Epithelial cell of proximal tubule (primary cell): ENCODE measurements at places on chromosomes 7 and 10.
A peak's percentile ranks its signal among the peaks of the same experiment; 100 is the strongest.

DNA sequence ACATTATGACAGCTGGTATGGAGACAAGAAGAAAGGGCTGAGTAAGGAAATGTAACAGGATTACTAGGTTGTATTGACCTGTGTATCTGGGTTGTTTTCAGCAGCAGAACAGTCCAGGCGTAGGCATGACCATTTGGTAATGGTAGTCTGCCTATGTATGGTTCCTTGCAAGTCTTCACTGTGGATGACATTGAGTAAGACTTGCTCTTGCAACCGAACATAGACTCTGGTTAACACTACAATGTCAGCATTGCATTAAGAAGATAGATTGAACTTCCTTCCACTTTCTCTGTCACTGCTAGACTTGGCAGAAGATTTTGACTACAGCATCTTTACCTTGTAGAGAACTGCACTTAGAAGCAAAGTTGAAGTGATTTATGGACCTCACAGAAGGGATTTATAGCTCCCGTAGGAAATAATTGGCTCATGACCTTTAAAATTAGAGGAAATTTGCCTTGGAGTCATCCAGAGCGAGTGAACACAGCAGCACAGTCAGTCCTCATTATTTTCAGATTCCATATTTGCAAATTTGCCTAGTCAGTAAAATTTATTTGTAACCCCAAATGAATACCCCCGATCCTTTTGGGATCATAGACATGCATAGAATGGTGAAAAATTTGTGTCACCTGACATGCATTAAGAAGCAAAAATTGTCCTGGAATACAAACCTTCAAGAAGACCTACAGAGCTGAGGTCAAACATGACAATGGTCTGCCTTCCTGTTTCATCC lies 79.6 kb upstream of the STRIP2 start:
- DNase-seq, result no peak

- DNase-seq, result no peak
Observed at GRCh38 chr7:2944739-2945138, 98.9 kb downstream of the CARD11 start.

DNA sequence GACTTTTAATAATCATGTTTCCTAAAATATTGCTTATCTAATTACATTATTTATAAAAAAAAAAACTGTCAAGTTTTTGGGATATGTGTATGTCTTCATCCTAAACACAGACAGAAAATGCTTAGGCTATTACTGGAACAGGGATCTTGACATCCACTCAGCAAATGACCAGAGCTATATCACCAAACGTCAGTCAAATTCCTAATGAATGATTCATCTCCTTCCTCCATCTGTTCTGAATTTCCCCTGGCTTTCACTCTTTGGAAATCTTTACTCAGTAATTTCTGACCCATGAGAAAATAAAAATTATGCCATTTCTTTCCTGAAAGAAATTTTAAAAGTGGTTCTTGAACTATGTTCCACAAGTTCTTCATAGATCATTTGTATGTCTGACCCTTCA lies 552.4 kb upstream of the KCND2 start:
- DNase-seq, result peak; percentile 52

DNA sequence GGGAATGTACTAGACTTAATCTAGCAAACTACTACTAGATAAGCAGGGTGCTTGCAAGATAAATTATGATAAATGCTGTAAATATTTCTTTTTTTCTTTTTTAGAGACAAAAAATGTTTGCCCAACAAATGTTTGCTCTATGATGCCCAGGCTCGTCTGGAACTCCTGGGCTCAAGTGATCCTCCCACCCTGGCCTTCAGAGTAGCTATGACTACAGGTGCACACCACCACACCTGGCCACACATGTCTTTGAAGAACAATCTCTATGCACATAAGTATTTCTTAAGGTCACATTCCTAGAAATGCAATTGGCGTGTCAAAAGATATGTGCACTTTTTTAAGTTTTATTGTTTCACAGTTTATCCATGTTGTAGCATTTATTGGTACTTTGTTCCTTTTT lies 179.6 kb upstream of the FRMD4A start:
- DNase-seq, result no peak

DNA sequence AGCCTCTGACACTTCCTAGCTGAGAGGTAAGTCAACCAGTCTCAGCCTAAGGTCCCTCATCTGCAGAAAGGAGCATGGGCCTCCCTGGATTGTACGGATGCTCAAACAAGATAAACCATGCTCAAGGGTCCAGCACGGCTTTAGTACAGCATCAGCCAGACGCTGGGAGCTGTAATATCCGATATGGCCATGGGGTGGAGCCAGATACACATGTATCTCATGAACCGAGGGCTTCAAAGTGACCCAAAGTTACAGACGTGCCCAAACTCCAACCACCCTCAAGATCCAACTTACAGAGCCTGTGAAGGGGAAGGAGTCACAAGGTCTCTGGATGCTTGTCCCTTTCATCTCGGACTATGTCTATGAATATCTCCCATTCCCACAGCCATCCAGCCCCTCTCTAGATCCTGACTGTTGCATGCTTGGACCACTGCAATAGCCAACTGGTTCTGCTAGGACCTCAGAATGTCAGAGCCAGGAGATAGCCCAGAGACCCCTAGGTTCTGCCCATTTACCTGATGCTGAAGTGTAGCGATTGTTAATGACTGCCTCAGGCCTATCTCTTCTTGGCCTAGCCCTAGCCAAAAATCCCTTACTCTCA lies 142.4 kb downstream of the SH3PXD2A start:
- no peak for DNase-seq

DNA sequence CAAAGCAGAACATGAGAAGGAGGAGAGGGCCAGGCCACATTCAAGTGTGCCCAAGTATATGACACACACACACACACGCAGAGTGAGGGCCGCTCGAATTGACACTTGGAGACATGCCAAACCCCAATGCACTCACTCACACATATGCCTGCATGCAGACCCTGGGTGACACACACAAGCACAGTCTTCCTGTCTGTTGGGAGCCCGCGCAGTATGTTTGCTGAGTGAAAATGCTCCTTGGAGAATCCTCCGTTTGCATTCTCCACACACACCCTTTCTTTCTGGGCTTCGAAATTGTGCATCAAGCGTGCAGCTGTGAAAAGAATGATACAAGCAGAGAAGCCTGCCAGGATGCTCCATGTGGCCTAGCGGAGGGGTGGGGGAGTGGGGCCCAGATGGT lies 120.9 kb downstream of the PLXNA4 start:
- DNase-seq, result no peak

DNA sequence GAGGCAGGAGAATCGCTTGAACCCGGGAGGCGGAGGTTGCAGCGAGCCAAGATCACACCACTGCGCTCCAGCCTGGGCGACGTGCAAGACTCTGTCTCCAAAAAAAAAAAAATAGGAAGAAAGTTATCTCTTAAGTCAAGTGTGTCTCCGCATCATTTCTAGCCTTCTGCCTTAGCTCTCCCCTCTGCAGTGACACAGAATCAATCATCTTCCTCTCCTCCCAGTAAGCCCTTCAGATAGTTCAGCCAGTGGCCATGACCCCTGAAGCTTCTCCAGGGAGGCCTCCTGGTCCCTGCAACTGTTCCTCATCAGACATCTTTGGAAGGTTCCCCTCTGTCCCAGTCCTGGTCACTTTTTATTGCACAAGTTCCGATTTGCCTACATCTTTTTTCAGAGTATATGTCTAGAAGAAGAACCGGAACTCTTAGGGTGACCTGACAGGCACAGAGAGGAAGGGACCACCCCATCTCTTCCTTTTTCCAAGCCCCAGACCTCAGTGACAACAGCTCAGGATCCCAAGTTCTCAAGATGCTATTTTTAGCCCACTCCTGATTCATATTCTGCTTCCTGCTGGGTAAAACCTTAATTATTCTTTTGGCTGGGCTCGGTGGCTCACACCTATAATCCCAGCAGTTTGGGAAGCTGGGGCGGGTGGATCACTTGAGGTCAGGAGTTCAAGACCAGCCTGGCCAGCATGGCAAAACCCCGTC lies 6.6 kb upstream of the RHBDD2 start:
- no peak for DNase-seq

DNA sequence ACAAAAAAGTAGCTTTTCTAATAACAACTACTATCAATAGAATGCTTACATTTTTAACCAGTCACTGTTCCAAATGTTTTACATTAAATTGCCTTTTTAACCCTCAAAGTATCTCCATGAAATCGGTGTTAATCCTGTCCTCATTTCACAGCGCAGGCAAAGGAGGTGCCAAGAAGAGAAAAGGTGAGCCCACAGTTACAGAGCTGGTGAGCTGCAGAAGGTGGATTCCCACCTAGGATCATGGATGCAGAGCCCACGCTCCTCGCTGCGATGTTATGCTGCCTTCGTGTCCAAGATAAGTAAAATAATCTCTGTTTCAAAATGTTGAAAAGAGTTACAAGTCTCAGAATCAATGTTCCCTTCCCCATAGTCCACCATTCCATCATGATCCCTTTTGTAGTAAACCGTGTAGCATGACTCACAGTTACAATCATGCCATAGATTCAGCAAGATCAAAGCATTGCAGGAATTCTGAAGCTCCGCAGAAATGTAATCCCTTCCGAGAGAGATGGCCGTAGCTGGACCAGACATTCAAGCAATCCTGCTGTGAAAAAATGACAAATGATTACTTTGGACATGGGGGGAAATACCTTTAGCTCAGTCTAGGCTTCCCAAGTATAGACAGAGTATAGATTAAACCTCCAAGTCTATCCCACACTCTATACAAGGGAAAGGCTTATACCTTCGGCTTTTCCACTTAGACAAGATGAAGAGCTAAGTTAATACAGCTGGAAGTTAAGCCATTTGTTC lies 394.7 kb upstream of the AKR1E2 start:
- DNase-seq, result no peak

GRCh38 chr7:1804310-1804709 lies 134.2 kb downstream of the ELFN1 start:
- DNase-seq, result no peak
